Fibroblast of lung (primary cell): ENCODE measurements at places on chromosomes 7 and 10. TPM values are rescaled to one million over a fixed set of nuclear protein-coding genes. Genes with fewer than 3 reads are reported as not detected.

LRRTM3 gene
- not detected in 2 replicates for total RNA-seq

KCNH2 gene
- 6.1 and 6.2 TPM in 2 replicates for total RNA-seq

IFIT2 gene
- 11.6 and 21.6 TPM in 2 replicates for total RNA-seq

MASTL gene
- total RNA-seq, result 6.4 and 9.2 TPM in 2 replicates

BMPR1A gene
- 53.7 and 61.8 TPM in 2 replicates for total RNA-seq

LRRN3 gene
- total RNA-seq, result 0.26 and 1.8 TPM in 2 replicates

EPDR1 gene
- 43.4 and 59.6 TPM in 2 replicates for total RNA-seq

ALOX5 gene
- total RNA-seq, result not detected in 2 replicates

NPTX2 gene
- under 0.01 and 0.26 TPM in 2 replicates for total RNA-seq

SPDYE11 gene
- not detected in 2 replicates for total RNA-seq

PPP1R3A gene
- total RNA-seq, result not detected in 2 replicates

HOXA13 gene
- not detected in 2 replicates for total RNA-seq

PPRC1 gene
- total RNA-seq, result 9.9 and 10.0 TPM in 2 replicates

INHBA gene
- 4.1 and 15.0 TPM in 2 replicates for total RNA-seq

PTPRZ1 gene
- not detected in 2 replicates for total RNA-seq

HEPACAM2 gene
- under 0.01 TPM in 2 replicates for total RNA-seq

VIPR2 gene
- total RNA-seq, result under 0.01 TPM in 1 of 2 replicates, not detected in the other

AKR1C4 gene
- total RNA-seq, result not detected in 2 replicates

RAPGEF5 gene
- 0.77 and 1.5 TPM in 2 replicates for total RNA-seq

SP8 gene
- not detected in 2 replicates for total RNA-seq

NOS3 gene
- total RNA-seq, result 0.50 and 0.77 TPM in 2 replicates

NPFFR1 gene
- total RNA-seq, result under 0.01 TPM in 1 of 2 replicates, not detected in the other

ASB10 gene
- not detected in 2 replicates for total RNA-seq

STAG3 gene
- total RNA-seq, result 0.50 and 0.77 TPM in 2 replicates

ASB15 gene
- total RNA-seq, result not detected in 2 replicates

CCDC3 gene
- total RNA-seq, result 0.26 and 0.33 TPM in 2 replicates

GPER1 gene
- 1.5 and 2.3 TPM in 2 replicates for total RNA-seq

RELN gene
- total RNA-seq, result 0.33 and 1.8 TPM in 2 replicates

FRA10AC1 gene
- 6.9 and 9.4 TPM in 2 replicates for total RNA-seq

LRGUK gene
- under 0.01 and 0.17 TPM in 2 replicates for total RNA-seq

MYOZ1 gene
- total RNA-seq, result 0.17 and 0.51 TPM in 2 replicates

SPDYE6 gene
- not detected in 2 replicates for total RNA-seq

EFCAB10 gene
- total RNA-seq, result not detected in 2 replicates
